Temporal lobe (tissue), 4 donors: ENCODE measurements at places on chromosomes 4 and X. TPM values are rescaled to one million over a fixed set of nuclear protein-coding genes. Genes with fewer than 3 reads are reported as not detected.

The TLR10 gene
- total RNA-seq = 0.74 TPM

The DNASE1L1 gene
- 4.2 TPM for total RNA-seq

The ENPEP gene
- 1.7 TPM for total RNA-seq

The LARP7 gene
- 21.9 TPM for total RNA-seq

The NHS gene
- 5.7 TPM for total RNA-seq

The RPL10 gene
- 2,159 TPM for total RNA-seq

The ATP1B4 gene
- total RNA-seq = not detected

The EDA2R gene
- 0.49 TPM for total RNA-seq

The DGKK gene
- 0.49 TPM for total RNA-seq

The TMEM35A gene
- 74.0 TPM for total RNA-seq

The CCNA2 gene
- 3.9 TPM for total RNA-seq

The PAPSS1 gene
- total RNA-seq = 81.4 TPM

The RNF150 gene
- 43.3 TPM for total RNA-seq

The PPA2 gene
- total RNA-seq = 57.0 TPM

The KLHL15 gene
- total RNA-seq = 25.6 TPM

The NAA10 gene
- total RNA-seq = 18.7 TPM

The ZFP92 gene
- 0.98 TPM for total RNA-seq

The VCX3A gene
- total RNA-seq = not detected

The FGFBP2 gene
- total RNA-seq = not detected

The HSFX2 gene
- not detected for total RNA-seq

The LRIT3 gene
- total RNA-seq = 0.25 TPM

The GLRA3 gene
- total RNA-seq = 6.1 TPM

The NOX1 gene
- not detected for total RNA-seq

The RHOH gene
- total RNA-seq = 0.25 TPM

The UGT2A3 gene
- total RNA-seq = not detected

The GAGE12J gene
- not detected for total RNA-seq

The FAT4 gene
- 147 TPM for total RNA-seq

The NXF3 gene
- total RNA-seq = not detected

The SPIN2A gene
- 0.74 TPM for total RNA-seq

The TMEM150C gene
- 66.9 TPM for total RNA-seq

The GPC3 gene
- total RNA-seq = 3.7 TPM

The MAGEB6 gene
- total RNA-seq = not detected

The ARAP2 gene
- 55.1 TPM for total RNA-seq

The HTN3 gene
- total RNA-seq = not detected

The ARMCX6 gene
- 25.8 TPM for total RNA-seq

The GNRHR gene
- under 0.01 TPM for total RNA-seq

The HTR2C gene
- total RNA-seq = 1.5 TPM

The LNX1 gene
- 36.9 TPM for total RNA-seq

The CSAG1 gene
- total RNA-seq = not detected

The DCAF4L1 gene
- total RNA-seq = under 0.01 TPM

The ARR3 gene
- not detected for total RNA-seq

The NSUN7 gene
- total RNA-seq = 6.9 TPM

The PRR27 gene
- total RNA-seq = not detected

The EVC2 gene
- 1.2 TPM for total RNA-seq

The CASK gene
- total RNA-seq = 89.0 TPM

The TLR2 gene
- 1.2 TPM for total RNA-seq

The NPY1R gene
- 129 TPM for total RNA-seq

The HSFX4 gene
- not detected for total RNA-seq

The PHKA1 gene
- total RNA-seq = 2.7 TPM

The CCDC158 gene
- total RNA-seq = 3.9 TPM

The CT45A2 gene
- not detected for total RNA-seq

The PABPC4L gene
- total RNA-seq = 0.74 TPM

The ITGB1BP2 gene
- total RNA-seq = 1.7 TPM

The DCX gene
- 461 TPM for total RNA-seq

The SOD3 gene
- under 0.01 TPM for total RNA-seq

The TMEM154 gene
- 0.25 TPM for total RNA-seq
